Occipital lobe (tissue), 3 donors: ENCODE measurements at places on chromosomes 12 and 14.

- no peak for DNase-seq
Measured at GRCh38 chr12:113261847-113262470, 40.7 kb downstream of the TPCN1 start.

GRCh38 chr12:40825156-40825555, 132.9 kb downstream of the CNTN1 start:
- DNase-seq, result no peak

DNA sequence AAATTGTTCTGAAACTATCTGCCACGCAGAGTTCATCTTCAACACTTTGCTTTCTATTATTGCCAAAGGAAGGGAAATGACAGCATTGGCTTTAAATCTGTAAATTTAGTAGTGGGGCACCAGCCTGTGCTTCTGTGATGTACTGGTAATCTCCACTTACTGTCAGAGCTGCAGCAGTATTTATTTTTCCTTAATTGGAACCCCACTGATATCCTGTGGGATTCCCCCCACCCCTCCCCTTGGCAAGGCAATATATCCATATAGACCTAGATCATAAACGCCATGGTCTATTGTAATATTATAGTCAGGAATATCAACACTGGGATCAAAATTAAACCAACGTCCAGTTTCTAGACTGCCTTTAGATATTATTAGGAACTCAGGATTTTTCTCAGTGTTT, 96.7 kb downstream of the RMST start:
- DNase-seq, result no peak

DNA sequence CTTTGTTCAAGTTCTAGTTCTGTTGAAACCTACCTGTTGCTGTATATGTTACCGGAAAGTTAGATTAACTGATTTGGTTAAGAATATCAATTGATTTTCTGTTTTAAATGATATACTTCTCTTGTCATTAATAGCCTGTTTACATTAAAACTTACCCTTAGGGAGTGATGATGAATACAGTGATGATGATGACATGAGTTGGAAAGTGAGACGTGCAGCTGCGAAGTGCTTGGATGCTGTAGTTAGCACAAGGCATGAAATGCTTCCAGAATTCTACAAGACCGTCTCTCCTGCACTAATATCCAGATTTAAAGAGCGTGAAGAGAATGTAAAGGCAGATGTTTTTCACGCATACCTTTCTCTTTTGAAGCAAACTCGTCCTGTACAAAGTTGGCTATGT, 33.0 kb downstream of the CAND1 start:
- DNase-seq, result no peak

GRCh38 chr14:52072266-52072780, 3.5 kb upstream of the NID2 start:
- no peak for DNase-seq

DNA sequence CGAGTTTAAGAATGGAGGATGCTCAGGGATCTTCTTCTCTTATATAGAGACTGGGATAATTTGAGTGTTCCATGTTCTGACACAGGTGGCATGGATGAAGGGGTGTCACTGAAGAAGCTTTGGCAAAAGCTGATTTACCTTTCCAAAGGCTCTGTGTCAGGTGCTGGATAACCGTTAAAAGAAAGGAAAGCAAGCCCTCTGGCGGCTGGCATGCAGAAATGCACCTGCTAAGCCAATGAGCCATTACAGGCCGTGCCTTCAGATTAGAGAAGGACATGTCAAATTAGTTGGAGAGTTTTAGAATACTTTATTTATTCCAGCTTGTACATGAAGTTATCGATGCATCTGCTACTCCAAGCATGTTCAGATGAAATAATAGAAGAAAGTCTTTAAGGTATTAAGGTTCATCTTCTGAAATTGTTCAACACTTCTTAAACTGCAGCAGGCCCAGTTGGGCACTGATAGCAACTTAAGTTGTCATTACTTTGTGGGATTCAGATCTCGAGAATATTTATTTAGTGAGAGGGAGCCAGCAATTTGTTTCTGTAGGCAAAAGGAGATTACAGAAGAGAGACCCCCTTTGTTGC, 678.2 kb downstream of the NRXN3 start:
- no peak for DNase-seq

DNA sequence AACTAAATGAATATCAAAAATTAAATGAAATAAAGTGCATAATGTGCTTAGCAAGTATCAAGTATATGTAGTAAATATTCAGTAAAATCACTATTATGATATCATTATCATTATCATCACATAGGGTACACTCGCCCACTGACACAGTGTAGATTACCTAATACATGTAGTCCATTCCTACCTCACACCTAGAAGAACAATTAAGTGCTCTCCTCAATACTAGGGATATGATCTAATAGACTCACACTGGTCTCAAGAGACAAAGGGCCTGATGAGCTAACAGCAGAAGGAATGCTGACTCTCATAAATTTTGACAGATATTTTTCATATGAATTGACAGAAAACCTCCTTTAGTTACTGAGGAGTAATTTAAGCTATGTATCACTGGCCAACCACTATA, 29.1 kb downstream of the FSCB start:
- no peak for DNase-seq
